ENCODE measurements at places on chromosomes 11 and 22. TPM values are rescaled to one million over a fixed set of nuclear protein-coding genes. Genes with fewer than 3 reads are reported as not detected.

GRCh38 chr11:132627981-132628380 is 904.3 kb downstream of the OPCML start:
- DNase-seq = no peak

DNA sequence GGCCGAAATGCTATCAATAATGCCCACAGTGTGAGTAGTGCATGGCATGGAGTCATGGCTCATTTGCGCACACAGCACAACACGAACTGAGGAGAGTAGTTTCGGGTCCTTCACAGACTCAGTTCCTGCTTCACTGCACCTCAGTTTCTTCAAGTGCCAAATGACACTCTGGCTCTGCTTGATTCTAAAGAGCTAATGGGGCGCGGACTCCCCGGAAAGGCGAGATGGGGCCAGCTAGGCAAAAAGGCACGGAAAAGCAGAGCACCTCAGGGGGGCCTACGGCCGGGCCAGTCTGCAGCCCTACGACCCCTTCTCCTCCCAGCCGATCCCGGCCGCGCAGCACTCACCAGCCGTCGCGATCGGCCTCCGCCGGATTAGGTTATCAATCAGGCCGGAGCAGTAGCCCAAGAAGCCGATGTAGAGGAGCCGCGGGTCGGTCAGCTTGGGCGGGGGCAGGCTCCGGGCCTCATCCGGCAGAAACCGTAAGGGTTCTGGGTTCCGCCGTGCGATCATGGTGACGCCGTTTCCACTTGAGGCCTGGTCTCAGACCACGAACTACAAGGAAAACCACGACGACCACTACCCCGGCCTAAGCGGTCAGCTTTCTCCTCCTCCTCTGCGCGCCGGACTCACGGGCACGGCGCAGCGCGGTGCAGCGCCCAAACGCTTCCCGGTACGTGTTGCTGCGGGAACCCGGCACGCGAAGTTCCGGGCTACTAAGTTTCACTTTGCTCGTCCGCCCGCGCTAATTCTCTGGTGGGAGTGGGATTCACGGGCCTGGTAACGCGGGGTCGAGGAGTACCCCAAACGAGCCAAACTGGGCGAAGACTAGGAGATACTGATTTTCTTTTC is at the start of gene NDUFC2:
Gene NDUFC2 (minus strand): TSS at position 631 of the 852 bp plus-strand sequence. CDS start 118 bp downstream, at position 513.
- DNase-seq = peak; percentile 60

DNA sequence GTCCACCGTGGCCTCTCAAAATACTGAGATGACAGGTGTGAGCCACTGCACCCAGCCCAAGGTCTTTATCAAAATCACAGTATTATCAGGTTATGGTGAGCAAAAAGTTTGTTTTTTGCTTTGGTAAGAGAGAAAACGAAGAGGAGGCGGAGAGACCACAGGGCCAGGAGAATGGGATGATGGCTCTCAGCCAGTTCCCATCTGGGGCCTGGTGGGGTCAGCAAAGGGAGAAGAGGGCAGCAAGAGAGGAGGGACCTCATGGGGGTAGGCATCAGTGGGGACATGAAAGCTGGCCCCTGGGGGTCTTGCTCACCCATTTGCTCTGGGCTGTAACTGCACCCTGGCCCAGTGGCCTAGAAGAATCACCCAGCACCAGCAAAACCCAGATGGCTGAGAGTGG is 190.2 kb downstream of the SHANK2 start:
- DNase-seq = no peak

GRCh38 chr22:48415520-48415919 is 1412.2 kb downstream of the BRD1 start:
- DNase-seq = no peak

- no peak for DNase-seq
Measured at GRCh38 chr11:26348776-26349175, 16.8 kb downstream of the ANO3 start.

The MS4A12 gene
- not detected for total RNA-seq

- no peak for DNase-seq
Measured at GRCh38 chr11:71452199-71453036, 585 bp upstream of the NADSYN1 start.

GRCh38 chr11:132395434-132395833 is 1025.0 kb downstream of the NTM start:
- no peak for DNase-seq

DNA sequence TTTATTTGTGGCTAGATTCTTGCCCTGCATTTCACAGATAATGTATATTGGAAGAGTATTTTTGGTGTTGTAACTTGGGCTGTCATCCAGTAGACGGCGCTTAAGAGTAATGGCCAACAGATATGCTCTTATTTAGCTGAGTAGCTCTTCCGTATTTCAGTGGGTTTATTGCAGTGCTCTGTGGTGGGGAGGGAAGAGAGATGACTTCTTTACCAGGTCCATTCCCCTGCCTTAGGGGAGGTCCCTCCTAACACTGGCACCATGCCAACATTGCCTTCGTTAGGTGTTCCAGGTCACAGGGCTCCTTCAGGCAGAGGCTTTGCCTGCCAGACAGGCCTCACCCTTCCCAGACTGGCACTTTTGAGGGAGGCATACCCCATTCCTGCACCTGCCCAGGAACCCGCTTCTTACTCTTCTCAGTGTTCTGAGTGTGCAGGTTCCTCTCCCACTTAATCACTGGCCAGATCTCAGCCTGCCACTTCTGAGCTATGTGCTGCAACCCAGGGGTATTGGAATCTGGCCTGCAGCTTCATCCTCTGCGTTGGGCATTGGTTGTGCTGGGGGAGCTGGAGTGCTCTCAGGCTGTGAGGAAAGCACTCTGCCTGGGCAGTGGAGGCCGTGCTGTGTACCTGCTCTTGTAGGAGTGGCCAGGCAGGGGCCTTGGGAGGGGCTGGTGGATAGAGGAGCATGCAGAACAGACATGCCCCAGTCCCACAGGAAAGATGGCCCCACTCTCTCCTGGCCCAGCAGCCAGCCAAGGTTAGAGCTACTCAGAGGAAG is 29.4 kb upstream of the SLN start:
- no peak for DNase-seq

- no peak for DNase-seq
Measured at GRCh38 chr22:50739279-50739691, 1.3 kb downstream of the ACR start.

The PARVG gene
- total RNA-seq = 0.41 TPM

GRCh38 chr11:70733327-70734325 is 335.3 kb downstream of the CTTN start:
- no peak for DNase-seq

The MFRP gene
- not detected for total RNA-seq

The CSNK1E gene
- 197 TPM for total RNA-seq

DNA sequence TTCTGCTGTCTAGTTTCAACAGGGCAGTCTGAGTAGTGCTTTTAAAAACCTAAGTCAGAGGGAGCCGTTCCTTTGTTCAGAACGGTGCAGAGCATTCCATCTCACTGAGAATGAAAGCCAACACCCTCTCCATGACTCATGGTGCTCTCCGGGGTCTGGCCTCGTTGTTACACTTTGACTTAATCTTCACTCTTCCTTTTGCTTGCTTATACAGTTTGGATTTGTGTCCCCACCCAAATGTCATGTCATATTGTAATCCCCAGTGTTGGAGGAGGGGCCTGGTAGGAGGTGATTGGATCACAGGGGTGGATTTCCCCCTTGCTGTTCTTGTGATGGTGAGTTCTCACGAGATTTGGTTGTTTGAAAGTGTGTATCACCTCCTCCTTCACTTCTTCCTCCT is 292.2 kb downstream of the ST3GAL4 start:
- no peak for DNase-seq

DNA sequence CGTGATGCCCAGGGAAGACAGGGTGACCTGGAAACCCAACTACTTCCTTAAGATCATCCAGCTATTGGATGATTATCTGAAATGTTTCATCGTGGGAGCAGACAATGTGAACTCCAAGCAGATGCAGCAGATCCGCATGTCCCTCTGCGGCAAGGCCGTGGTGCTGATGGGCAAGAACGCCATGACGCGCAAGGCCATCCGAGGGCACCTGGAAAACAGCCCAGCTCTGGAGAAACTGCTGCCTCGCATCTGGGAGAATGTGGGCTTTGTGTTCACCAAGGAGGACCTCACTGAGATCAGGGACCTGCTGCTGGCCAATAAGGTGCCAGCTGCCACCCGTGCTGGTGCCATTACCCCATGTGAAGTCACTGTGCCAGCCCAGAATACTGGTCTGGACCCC is 43.5 kb upstream of the DAGLA start:
- DNase-seq = no peak

The PCSK7 gene
- 20.0 TPM for total RNA-seq

DNA sequence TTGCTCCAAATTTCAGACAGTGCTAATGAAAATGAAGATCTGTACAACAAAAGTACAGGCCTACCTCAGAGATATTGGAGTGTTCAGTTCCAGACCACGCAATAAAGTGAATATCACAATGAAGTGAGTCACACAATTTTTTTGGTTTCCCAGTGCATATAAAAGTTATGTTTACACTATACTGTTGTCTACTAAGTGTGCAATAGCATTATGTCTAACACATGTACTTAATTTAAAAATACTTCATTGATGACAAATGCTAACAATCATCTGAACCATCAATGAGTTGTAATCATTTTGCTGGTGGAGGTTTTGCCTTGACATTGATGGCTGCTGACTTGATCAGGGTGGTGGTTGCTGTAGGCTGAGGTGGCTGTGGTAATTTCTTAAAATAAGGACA is 60.6 kb upstream of the E2F8 start:
- no peak for DNase-seq

The E2F8 gene
- 0.41 TPM for total RNA-seq

DNA sequence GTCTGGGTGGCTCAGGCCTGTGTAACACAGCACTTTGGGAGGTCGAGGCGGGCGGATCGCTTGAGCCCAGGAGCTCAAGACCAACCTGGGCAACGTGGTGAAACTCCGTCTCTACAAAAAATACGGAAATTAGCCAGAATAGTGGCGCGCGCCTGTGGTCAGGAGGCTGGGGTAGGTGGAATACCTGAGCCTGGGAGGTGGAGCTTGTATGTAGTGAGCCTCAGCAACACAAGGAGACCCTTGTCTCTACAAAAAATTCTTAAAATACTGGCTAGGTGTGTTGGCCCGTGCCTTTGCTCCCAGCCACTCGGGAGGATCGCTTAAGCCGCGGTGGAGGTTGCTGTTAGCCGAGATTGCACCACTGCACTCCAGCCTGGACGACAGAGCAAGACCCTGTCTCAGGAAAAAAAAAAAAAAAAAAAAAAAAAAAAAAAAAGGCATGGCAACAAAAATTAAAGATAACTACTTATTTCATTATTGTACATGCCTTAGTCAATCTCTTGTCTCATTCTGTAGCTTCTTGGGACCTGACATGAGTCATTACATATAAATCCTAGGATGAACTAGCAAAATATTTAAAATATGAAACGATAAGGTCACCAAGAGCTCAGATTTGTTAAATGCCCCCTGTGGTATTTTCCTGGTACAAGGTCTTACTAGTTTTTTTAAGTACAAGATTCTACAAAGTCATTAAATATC is 1.1 kb downstream of the TAF1D start:
- DNase-seq = no peak

DNA sequence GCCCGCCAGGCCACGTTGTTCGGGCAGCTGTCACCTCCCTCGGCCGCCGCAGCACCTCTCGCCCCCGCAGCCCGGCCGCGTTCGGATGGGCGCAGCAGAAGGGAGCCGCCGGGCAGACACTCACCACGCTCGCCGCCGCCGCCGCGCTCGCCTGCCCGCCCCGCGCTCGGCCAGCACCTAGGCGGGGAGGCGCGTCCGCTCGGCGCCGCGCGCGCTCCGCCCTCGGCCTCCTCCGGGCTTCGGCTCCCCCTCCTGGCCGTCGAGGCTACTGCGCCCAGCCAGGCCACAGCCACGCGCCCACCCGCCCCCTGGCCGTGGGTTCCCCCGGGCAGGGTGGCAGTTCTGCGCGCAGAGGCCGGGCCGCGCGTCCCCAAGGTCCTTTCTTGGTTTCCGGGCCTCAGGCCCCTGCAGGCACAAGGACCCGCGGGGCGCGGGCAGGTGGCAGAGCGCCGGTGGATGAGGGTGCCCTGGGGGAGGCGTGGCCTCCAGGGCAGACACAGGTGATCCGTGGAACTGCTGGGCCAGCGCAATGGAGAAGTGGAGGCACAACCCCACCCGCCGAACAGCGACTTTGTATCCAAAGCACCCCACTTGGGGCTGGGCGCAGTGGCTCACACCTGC is at the start of gene SLC25A22:
Gene SLC25A22 (minus strand): TSS at position 189 of the 621 bp plus-strand sequence. CDS start 3,275 bp downstream, outside the sequence.
- peak; percentile 97 for DNase-seq

DNA sequence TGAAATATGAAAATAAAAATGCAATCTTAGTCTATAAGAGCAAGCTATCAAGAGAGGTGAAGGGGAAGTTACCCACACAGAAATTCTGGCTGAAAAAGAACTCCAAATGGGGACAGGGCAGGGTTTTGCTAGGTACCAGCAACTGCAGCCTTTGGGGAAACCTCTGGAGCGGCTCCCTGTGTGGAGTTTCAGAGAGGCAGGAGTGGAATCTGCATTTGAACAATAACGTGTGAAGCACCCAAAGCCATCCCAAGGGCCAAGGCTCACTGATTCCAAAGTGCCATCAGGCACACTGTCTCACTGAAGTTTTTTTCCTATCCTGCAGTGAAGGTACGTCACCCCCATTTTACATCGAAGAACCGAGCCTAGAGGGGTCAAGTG is 87.8 kb downstream of the KCNC1 start:
- no peak for DNase-seq

DNA sequence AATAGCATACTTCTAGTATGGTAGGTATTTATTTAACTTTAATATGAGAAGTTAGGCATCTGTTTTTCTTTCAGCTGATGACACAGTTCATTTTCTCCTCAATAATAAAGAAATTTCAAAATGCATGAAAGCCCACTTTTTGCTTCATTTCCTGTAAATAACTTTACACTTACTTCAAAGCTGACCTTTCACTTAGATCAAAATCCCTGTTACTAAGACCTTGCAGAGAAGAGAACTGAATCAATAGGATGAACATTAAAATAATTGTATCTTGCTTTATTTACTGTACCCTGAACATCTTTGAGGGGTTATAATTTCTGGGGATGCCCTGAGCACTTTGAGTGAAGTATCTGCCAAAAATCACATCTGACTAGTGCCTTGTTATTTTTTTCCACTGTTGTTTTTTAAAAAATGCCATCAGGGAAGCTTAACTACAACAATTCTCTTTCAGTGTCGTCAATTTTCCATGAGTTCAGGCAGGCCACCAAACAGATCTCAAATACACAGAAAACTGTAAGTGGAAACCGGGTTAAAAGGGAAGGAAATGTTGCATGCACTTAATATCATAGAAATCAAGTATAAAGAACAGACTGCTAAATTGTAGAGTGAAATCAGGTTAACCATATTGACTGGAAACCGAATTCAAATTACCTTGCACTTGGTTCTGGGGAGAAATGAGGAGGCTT is 206.2 kb downstream of the MAML2 start:
- no peak for DNase-seq

GRCh38 chr11:73225001-73225686 is 7.1 kb downstream of the P2RY2 start:
- no peak for DNase-seq

DNA sequence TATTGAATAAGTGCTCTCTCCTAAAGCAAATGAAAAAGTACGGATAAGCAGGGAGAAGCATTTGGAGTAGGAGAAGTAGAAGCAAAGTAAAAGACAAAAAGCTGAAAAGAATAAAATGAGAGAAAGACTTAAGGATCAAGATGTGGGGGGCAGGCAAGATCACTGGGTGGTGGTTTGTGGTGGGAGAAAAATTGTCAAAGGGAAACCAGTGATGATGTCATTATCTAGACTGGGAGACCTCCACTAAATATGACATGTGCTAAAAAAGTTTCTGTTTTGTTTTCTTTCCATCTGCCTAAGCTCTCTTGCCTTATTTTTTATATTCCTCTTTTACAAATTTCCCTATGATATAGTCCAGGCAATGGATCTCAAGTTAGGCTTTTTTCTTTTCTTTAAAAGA is 14.8 kb upstream of the MAML2 start:
- no peak for DNase-seq

GRCh38 chr11:8826139-8826786 is 84.7 kb upstream of the AKIP1 start:
- DNase-seq = no peak

The LARGE1 gene
- 35.5 TPM for total RNA-seq

GRCh38 chr22:19058713-19059451 is 63.3 kb downstream of the DGCR2 start:
- no peak for DNase-seq

Data from frontal cortex (tissue), 4 donors.